ENCODE measurements at places on chromosomes 13 and 19.

- DNase-seq: peak; percentile 99
Measured at GRCh38 chr19:52962394-52963246, at the start of gene ZNF816. ZNF816 (minus strand) TSS chr19:52962881; CDS start chr19:52956089, 6,792 bp downstream.

- no peak for DNase-seq
Measured at GRCh38 chr13:86429756-86430155, 630.5 kb upstream of the SLITRK6 start.

GRCh38 chr13:95650696-95651095 lies 6.2 kb upstream of the DZIP1 start:
- DNase-seq: no peak

- DNase-seq: no peak
Measured at GRCh38 chr13:31012655-31013024, 80.2 kb downstream of the TEX26 start.

GRCh38 chr13:40223585-40223984 lies 442.9 kb downstream of the FOXO1 start:
- no peak for DNase-seq

DNA sequence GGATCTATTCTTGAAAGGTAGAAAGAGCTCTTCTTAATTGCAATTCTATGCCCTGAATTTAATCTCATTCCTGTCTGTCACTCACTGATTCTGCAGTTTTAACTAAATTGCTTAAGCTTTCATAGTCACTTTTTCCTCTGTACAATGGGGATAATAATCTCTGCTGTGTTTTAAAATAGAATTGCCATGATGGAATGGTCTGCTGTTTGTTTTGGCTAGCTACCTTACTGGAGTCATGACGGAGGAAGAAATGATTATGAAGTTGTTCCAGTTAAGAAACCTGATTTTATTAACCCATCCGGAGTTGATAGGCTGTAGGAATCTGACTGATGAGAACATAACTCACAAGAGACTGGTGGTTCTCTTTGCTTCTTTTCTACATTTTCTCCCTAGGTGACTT lies 54.9 kb upstream of the ITM2B start:
- DNase-seq: no peak

GRCh38 chr13:62137629-62138405 lies 722.2 kb upstream of the PCDH20 start:
- no peak for DNase-seq

GRCh38 chr13:51058461-51059167 lies 52.5 kb downstream of the C13orf42 start:
- no peak for DNase-seq

DNA sequence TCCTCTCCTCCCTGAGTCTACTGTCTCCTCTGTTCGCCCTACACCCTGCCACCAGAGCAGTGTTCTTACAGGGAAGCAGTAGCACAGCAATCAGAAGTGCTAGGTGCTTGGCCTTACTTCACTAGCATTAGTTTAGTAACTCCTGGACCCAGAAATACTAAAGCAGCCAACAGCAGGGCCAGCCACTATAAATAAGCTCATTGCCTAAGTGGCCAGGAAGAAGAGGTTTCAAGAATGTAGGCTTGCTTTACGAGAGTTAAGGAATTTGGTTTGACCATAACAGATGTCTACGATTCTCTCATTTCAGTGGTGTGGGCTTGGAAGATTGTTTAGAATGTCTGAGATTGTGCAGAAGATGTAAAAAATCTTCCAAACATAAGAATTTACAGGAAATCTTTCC lies 103.3 kb downstream of the ZAR1L start:
- DNase-seq: no peak

DNA sequence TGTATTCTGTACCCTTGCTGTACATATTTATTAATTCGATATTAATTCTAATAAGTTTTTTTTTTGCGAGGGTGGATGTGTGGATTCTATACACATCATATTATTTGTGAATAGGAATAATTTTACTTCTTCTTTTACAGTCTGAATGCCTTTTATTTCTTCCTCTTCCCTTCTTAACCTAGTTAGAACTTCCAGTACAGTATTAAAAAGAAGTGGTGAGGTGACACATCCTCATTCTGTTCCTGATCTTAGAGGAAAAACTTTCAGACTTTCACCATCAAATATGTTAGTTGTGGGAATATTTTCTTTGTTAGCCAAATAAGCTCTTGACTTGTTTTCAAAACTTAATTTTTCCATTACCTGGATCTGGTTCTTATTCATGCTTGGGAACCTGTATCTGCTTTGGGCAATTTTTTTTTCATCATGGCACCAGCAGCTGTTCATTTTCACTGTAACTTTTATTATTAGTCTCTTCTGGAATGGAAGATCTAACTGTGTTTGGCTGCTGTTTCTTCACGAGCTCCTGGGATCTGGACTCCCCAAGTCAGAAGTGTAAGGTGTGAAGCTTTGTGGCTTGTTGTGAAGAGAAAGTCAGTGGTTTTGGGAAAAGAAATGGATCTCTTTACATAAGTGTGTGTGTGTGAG lies 33.1 kb downstream of the RGCC start:
- no peak for DNase-seq

DNA sequence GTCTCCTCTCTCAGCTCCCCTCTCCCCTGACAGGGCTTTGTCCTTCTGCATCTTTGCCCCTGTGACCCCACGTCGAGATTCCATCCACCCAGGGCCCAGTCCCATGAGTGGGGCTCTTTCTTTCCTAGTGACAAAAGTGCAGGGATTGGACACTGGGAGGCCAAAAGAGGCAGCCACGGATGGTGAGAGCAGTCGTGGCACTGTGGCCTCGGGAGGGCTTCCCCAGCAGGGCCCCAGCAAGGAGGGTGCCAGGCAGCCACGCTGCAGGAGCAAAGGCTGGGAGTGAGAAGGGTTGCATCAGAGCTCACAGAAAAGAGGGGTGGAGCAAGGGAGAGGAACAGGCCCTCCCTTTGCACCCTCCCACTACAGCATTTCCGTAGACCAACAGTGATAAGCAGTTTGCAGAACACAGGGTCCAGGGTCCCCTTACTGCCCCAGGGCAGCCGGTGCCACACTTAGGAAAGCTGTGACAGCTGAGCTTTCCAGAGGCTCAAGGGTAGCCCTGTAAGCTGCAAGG lies 4.9 kb downstream of the ZSCAN1 start:
- DNase-seq: no peak

DNA sequence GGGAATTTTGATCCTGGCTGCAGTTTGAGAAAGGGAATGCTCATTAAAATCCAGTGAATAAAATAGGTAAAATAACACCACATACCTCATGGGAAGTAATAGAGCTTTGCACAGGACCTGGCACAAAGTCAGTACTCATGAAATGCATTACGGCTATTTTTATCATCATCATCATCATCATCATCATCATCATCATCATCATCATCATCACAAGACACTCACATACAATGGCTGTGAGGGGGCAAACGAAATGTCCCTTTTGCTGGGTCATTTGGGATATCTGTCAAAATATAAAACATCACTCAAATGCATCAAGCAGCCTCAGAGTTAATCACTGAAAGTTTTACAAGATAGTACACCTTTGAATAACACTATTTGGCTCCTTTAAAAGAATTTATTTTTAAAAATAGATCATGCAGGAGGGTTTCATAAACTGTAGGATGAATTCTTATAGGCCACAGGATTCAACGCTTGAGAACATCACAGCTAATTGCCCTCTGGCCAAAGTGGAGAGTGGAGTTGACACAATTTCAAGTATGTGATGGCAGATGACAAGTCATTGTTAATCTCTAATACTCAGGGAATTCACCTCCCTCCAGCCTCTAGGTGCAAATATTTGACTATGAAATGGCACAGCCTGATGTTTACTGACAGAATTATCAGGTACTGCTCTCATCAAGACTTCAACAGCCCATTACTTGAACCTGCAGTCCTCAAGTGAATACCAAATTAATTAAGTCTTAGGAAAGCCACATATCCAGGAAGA lies 14.2 kb upstream of the ZNF599 start:
- DNase-seq: no peak

- no peak for DNase-seq
Measured at GRCh38 chr13:113942591-113943103, 31.2 kb downstream of the C13orf46 start.

DNA sequence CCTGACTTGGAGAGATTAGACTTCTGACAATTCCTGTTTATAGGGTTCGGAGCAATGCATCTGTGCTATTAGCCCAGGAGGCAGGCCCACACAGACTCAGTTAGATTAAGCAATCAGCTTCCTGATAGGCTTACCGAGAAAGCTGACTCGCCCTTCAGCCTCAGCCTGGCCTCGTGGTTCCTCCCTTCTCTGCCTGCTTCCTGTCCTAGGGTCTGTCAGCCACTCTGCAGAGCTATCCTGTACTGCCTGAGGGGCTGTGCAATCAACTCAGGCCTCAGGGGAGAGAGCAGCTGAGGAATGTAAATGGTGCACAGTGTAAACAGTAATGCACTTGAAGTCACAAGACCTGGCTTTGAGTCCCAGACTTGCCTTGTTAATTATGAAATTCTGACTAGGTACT lies 30.7 kb downstream of the HTR2A start:
- peak; percentile 10 for DNase-seq

DNA sequence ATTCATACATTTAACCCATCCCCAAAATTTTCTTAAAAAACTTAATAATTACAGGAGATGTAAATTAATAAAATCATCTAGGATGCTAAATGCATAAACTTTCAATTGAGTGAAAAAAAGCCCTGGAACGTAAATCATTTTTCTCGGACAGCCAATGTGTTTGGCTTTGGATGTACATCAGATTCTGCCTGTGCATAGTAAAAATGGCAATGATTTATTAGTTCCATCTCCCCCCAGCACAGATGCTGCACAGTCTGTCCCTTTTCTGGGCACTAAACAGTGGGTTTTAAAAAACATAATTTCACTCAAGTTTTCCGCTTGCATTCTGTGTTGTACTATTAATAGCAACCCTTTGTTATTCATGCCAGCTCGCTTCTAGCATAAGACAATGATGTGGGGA lies 147.7 kb downstream of the TM9SF2 start:
- no peak for DNase-seq

DNA sequence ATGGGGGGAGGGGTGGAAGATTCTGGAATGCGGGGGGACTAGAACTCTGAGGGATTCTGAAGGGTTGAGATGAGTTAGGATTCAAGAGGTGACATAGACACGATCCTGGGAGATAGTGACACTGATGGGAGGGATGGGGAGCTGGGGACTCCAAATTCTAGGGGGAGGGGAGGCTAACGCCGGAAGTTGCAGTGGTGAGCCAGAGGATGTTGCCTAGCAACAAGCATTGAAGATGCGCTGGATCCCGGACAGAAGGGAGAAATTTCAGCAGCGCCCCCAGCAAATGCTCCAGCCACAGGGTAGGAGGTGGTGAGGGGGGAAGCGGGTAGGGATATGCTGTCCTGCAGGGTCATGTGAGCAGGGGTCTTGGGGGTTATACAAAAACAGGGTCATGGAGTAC lies 6.9 kb upstream of the LTBP4 start:
- DNase-seq: no peak

DNA sequence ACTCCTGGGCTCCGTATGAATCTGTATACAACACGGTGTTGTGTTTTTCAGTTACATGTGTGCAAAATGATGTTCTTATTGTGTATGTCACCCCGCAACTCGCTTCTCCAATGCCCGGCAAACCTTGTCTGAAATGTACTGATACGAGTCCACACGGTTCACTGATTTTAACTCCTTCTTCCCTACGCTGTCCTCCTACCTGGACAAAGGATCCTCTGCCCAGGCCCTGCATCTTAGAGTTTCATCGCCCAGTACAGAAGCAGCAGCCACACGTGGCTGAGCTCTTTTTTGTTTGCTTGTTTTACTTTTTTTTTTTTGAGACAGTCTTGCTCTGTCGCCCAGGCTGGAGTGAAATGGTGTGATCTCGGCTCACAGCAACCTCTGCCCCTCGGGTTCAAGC lies 28.9 kb downstream of the ZFR2 start:
- no peak for DNase-seq

DNA sequence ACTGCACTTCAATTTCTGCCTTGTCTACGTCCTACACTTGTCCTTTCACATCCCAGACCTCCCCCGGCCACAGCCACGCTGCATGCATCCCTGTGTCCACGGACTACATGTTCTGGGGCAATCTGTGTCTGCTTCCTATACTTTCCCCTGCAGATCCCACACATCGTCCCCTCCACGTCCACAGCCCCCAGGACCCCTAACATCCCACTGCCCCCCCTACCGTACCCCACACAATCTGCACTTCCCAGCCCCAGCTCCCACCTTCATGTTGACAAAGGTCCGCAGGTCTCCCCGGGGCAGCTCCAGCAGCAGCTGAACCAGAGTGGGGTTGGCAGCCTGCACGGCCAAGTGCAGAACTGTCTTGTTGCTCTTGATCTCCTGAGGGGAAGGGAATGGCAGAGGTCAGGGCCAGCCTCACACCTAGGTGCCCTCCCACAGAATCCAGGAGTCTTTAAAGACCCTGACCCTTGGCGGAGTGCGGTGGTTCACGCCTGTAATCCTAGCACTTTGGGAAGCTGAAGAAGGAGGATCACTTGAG lies 10.2 kb downstream of the NFKBID start:
- no peak for DNase-seq

DNA sequence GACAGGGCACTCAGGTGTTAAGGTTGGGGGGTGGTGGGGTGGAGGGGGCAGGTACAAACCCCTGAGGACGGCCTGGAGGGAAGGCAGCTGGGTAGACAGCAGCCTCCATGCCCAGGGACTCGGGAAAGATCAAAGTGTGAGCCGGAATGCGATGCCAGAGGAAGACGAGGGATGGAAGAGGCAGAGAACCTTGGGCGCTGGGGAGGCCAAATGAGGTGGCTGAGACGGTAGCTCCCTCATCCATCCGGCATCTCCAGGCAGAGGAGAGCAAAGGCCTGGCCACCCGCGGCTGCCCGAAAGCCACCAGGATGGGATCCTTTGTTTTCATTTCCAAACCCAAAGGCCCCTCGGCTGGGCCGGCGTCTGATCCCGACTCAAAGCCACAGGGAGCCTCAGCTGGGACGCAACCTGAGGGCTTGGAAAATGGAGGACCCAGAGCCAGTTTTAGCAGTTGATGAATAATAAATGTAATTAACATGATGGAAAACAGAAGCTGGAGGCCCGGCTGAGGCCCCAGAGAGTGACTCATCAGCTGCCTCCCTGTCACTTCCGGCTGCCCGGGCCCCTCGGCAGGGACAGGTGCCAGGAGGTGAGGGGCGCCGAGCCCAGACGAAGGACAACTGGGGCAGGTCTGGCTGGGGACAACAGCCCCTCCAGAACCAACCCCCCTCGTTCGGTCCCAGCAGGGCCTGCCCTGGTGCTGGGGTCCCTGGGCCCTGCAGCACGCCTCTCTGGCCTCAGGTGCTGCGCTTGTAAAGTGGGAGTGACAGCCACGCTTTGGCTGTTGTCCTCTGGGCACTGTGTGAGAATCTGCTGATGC lies 61.6 kb downstream of the CEBPG start:
- DNase-seq: no peak

GRCh38 chr19:44260343-44260681 lies 626 bp downstream of the ZNF233 start:
- peak; percentile 14 for DNase-seq

Data from GM10248 (cell line).